ENCODE measurements at places on chromosomes 2 and 18.

DNA sequence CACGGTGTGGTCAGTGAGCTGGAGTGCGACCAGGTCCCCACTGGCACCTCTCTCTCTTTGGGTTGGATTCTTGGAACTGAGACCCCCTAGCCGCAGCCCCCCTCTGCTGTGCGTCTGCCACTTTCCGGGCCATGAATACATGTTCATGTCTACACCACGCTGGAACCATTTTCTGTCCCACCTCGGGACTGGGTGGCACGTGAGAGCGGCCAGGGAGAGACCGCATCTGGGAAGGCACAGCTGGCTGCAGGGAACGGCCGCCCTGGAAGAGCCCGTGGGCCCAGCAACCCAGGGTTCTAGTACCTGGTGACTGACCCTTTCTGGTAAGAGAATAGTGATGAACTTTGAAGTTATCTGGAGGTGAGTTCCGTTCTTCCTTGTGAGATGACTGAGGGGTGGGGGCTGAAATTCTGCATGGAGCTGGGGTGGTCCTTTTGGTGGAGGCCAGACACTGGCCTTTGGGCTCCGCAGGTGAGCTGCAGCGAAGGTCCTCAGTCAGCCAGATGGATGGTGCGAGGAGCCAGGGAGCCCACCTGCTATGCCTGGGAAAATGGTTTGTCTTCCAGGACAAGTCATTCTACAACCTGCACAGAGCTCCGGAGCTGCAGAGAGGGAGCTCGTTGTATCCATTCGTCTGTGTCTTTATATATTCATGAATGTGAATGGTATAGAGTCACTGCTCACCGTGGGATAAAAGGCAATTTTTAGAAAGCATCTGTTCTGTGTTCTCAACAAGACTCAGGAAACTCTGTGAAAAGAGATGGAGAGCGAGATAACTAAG, 223.5 kb downstream of the NDUFA10 start:
- no peak for DNase-seq

DNA sequence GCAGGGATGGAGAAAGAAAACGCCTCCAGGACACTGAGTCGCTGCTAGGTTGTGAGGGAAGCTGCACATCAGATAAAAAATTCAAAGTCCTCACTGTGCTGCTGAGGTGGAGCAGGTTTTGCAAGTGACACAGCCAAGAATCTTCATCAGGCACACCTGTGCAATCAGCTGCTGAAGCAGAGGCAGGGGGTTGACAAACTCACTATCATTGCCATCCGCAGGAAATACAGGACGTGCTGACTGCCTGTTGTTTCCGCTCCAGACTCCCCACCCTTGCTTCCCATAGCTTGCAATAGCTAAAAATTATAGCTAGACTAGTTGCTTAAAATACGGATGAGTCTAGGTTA, 147.8 kb upstream of the FHL2 start:
- DNase-seq = no peak

GRCh38 chr2:74502720-74503505, 3.5 kb upstream of the LBX2 start:
- DNase-seq = peak; percentile 76

DNA sequence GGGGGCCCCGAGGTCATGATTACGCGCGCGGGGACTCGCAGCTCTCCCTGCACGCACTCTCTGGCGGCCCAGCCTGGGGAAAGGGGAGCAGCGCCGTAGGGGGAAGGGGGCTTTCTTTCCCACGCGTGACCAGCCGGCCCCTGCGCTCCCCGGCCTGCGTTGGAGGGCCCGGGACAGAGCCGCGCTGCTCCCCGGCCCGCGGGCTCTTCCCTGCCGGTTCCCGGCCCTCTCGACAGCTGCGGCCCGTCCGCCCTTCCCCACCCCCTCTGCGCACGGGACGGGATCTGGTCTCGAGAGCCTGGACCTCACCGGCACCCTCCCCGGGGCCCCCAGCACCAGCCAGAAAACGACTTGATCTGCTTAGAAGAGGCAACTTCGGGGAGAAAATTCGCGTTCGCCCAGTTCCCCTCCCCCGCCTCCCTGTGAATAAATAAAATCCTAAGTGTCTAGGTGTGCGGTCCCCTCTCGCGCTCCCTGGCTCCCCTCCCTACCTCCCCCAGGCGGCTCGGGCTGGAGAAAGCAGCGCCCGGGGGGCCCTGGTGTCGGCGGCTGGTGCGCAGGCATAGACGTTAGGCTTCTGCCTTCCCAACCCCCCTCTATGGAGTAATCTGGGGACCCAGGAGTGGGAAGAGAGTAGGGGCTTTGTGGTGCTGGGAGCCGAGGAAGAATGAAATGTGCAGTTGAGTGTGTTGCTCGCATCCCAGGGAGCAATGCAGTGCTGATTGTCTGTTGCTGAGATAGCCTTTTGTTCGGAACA, 803 bp upstream of the FIGN start:
- DNase-seq = no peak

DNA sequence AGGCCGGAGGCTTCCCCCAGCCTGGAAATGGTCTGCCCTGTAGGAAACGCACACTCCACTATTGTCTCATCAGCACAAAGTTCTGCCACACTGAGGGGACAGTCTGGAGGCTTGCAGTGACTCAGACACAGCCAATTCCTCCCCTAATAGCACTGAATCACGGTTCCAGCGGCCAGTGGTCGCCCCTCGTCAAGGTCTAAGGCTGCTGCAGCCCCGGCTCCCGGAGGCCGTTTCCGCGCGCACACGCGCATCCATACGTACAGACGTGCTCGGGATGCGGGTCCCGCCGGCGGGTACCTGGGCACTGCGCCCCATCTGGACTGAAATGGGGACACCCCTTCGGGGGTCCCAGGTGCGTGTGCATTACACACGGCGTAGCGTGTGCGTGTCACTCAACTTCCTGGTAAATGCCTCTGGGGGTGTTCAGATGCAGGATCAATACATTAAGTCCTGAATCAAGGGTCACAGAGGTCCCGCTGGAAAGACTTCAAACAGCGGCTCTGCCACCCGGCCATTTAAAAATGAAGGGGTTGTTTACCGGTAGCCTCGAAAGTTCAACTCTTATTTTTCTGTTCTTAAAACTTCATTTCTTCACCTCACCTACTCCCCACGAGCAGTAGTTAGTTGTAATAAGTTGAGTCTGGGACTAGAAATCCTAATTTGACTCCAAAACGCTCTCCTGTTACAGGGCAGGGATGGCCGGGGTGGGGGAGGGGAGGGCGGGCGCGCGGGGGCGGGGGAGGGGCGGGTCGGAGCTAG, 572 bp upstream of the ZNF516 start:
- peak; percentile 50 for DNase-seq

GRCh38 chr2:231300722-231301076, 94.8 kb upstream of the B3GNT7 start:
- DNase-seq = no peak
